Activated CD4-positive, alpha-beta T cell treated with anti-CD3 and anti-CD28 coated beads, Interleukin-2, amount 50 U/mL, for 1 hour (primary cell): ENCODE measurements at places on chromosomes 4 and X.
A peak's percentile ranks its signal among the peaks of the same experiment; 100 is the strongest.

- no peak for DNase-seq
Observed at GRCh38 chrX:137119049-137119448, 85.3 kb upstream of the GPR101 start.

GRCh38 chr4:42555828-42556227 is 101.1 kb downstream of the ATP8A1 start:
- DNase-seq = no peak

DNA sequence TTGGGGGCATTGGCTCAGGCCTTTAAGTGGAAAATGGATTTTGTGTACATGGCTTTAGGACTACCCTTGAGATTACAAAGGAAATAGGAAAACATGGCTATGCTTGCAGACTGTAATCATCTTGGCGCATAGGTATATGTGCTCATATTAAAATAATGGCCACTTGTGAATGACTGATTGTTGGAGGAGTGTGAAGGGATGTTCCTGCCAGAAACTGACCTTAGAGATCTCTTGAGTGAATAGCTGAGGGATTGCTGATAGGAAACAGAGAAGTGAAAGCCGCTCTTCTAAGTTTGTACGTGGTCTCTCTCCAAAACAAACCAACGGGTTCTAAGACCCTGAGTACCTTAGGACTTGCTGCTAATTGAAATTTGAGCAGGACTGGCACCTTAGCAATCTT is 186.0 kb downstream of the MGST2 start:
- no peak for DNase-seq

- no peak for DNase-seq
Observed at GRCh38 chr4:185518494-185518893, 16.8 kb downstream of the PDLIM3 start.

GRCh38 chr4:16171831-16172230 is 54.4 kb downstream of the TAPT1 start:
- no peak for DNase-seq

DNA sequence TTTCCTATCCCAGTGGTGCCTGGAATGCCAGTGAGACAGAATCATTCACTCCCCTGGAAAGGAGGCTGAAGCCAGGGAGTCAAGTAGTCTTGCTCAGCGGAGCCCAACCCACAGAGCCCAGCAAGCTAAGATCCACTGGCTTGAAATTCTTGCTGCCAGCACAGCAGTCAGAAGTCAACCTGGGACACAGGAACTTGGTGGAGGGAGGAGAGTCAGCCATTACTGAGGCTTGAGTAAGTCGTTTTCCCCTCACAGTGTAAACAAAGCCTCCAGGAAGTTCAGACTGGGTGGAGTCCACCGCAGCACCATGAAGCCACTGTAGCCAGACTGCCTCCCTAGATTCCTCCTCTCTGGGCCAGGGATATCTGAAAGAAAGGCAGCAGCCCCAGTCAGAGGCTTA is 283.2 kb upstream of the CPEB2 start:
- DNase-seq = no peak

- no peak for DNase-seq
Observed at GRCh38 chr4:102610007-102610406, 108.8 kb downstream of the NFKB1 start.

GRCh38 chrX:132489578-132490419 is 961 bp upstream of the MBNL3 start:
- peak; percentile 47 for DNase-seq

GRCh38 chr4:40238700-40239548 is 42.1 kb downstream of the RHOH start:
- peak; percentile 71 for DNase-seq

DNA sequence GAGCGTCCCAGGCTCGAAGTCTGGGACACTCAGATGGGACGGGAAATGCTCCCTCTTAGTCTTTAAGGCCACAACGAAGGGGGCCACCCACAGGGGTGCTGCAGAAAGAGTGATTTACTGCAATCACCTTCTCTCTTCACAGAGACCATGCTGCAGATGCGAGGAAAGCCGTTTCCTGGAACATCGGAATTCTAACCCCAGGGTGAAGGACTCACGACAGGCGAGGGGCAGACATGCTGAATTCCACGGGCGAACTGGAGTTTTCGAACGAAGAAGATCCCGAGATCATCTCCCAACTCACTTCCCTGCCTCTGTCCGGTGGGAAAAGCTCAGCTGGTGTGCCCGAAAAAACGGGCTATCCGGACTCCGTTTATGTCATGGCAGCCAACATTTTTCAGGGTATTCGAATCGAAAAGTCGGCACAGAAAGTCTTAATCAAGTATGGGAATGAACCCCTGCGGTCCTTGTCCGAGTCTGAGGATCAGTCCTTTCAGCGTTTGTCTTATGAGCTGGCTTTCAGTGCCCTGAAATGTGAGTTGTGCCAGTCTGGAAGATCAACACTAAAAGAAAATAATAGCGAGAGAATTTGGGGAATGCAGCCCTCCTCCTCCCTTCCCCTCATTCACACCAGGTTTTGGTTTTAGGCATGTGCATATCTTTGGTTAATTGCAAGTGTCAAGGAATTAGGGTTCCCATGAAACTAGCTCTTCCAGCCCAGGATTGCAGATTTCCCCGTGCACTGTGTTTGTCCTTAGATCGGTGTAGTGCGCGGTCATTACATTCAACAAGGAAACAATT is 905 bp downstream of the NSUN7 start:
- DNase-seq = no peak

- no peak for DNase-seq
Observed at GRCh38 chrX:149759824-149760223, 14.0 kb upstream of the HSFX1 start.

DNA sequence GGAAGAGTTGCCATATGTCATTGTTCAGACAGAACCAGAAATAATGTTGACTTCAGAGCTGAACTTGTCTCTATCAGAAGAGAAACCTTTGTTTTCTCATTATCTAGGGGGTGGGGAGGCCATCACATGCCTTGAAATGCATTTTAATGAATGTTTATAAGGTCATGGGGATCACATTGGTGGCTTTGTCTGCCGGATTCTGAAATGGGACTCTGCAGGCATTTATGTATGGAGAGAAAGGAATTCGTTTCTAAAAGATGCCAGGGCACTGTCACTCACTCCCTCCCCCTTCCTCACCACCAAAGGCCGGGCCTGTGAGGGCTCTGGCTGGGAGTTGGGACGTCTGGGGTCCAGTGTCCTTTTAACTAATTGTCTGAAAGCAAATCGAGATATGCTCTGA is 102.2 kb downstream of the MAMLD1 start:
- no peak for DNase-seq

DNA sequence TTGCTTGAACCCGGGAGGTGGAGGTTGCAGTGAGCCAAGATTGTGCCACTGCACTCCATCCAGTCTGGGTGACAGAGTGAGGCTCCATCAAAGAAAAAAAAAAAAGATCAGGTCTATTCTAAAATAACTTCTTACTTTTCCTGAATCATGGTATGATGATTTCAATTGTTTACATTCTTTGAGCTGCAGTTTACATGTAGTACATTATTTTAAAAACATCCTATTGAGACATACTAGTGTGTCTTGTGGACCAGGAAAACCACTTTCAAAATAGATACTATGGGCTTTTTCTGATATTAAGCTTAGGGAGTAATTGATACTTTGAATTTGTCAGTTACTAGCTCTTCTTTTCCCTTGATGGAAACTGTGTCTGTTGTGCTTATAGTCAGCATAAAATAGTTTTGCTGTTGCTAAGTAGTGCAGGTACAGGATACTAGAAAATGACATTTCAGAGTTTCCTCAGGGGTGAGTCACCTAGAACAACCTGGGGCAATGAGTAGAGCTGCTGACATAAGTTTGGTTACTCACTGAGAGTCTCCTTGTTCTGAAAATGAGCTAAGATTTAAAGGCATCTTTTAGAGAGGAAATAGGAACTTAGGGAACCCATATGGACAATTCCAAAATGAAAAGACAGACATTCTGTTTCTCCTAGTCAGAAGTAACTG is 53.2 kb upstream of the C4orf54 start:
- DNase-seq = no peak

GRCh38 chrX:124269881-124270280 is 62.6 kb upstream of the TEX13D start:
- DNase-seq = no peak

GRCh38 chrX:23327104-23327503 is 7.5 kb upstream of the PTCHD1 start:
- no peak for DNase-seq

GRCh38 chrX:2185341-2186082 is 315.3 kb downstream of the DHRSX start:
- no peak for DNase-seq

DNA sequence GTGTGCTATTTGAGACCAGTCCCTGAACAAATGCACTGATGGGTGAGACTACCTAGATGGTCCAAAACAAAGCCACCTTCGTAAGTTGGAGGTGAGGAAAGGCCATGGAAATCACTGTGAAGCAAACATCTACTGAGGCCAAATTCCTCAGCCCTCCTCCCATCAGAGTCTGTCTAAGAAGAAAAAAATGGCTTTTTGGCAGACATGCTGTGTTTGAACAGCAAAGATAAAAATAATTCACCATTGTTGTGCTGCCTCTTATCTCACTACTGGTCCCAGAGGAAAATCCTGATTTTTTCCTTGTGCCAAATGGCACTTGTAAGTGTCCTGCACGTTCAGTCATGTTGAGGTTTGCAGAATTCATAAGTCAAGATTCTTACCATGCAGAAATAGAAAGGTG is 7.9 kb downstream of the MAGEB18 start:
- DNase-seq = no peak

GRCh38 chrX:129091097-129091496 is 432.2 kb downstream of the SMARCA1 start:
- no peak for DNase-seq

GRCh38 chr4:142497606-142498005 is 348.5 kb downstream of the INPP4B start:
- DNase-seq = no peak
